ENCODE measurements at places on chromosomes 16 and 17. TPM values are rescaled to one million over a fixed set of nuclear protein-coding genes. Genes with fewer than 3 reads are reported as not detected.

Gene C17orf67
- 3.4 TPM for total RNA-seq

Gene CCL3
- 1.1 TPM for total RNA-seq

Gene SALL1
- total RNA-seq = not detected

Gene CLEC19A
- not detected for total RNA-seq

Gene CPD
- total RNA-seq = 93.0 TPM

Gene GNAO1
- 33.4 TPM for total RNA-seq

Gene ZFP3
- not detected for total RNA-seq

Gene PRCD
- total RNA-seq = 0.54 TPM

Gene SMPD3
- 0.77 TPM for total RNA-seq

Gene ZNF750
- not detected for total RNA-seq

Gene CCDC154
- 2.0 TPM for total RNA-seq

Gene KRTAP9-4
- not detected for total RNA-seq

Gene C17orf50
- not detected for total RNA-seq

Gene TK2
- total RNA-seq = 17.1 TPM

Gene RTN4RL1
- 0.80 TPM for total RNA-seq

Gene KRT15
- total RNA-seq = 70.4 TPM

Gene NPIPB6
- 1.3 TPM for total RNA-seq
